Activated T-cell treated with anti-CD3 and anti-CD28 coated beads, Interleukin-2, amount 50 U/mL, for 1 hour (primary cell): ENCODE measurements at places on chromosomes 1 and 21.

DNA sequence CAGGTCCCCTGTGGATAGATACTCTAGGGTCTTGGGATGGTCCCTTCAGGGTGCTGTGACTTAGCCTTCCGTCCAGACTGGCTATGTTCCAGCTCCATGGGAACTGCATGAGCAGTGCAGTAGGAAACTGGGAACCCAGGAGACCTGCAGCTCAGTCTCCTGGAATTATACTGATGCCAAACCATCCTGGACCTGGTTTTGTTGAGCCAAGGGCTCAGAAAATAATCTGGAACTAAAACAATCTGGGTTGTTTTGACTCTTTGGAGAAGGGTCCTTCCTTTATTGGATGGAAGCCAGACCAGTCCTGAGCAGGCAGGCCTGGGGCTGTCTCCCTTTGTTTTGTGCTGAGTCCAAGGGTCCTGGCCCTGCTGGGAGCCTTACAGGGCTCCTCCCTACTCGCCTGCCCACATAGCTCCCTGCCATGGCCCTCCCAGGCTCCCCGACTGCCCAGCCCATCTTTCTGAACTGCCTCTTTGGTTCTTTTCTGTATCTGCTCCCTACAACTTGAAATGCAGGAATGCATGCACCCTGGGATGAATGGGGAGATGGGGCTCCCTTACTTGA, 1.2 kb downstream of the IPO13 start:
- no peak for DNase-seq

- no peak for DNase-seq
Observed at GRCh38 chr1:25187077-25187476, 45.2 kb downstream of the SYF2 start.

DNA sequence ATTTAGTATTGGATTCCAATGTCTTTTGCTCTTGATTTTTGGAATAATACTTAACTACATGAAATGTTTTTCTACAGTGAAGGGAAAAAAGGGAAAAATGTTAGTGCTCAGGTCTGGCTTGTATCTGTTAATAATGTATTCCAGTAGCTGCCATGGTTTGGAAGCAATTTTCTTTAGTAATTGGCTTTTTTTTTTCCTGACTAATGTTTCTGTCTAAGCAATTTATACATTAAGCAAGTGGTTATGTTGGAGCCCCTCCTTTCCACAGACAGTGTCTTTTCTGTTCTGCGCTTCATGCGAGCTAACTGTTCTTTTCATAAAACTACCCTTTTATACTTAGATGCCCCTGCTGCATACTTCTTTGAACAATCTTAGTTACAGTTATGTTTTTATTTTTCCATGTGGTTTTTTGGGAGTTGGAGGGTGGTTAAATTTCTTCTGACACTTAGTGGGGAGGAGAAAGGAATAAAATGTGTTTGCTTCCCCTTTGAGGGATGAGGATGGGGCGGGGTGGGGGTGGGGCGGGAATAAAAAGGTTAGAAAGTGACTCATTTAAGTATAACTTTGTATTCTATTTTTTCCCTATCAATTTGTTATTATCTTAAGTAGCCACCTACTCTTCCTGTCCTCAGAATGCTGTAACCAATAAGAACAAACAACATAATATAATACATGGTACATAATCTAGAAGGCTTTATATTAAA, 83.1 kb downstream of the CLIC4 start:
- no peak for DNase-seq

GRCh38 chr1:114509596-114510273, 1.3 kb downstream of the TRIM33 start:
- DNase-seq: no peak

GRCh38 chr21:31599563-31599962, 59.9 kb upstream of the SOD1 start:
- no peak for DNase-seq

GRCh38 chr21:42436914-42437313, 33.2 kb downstream of the UBASH3A start:
- no peak for DNase-seq

- DNase-seq: peak; percentile 81
Observed at GRCh38 chr1:160085686-160086455, 4.5 kb downstream of the KCNJ9 start.

DNA sequence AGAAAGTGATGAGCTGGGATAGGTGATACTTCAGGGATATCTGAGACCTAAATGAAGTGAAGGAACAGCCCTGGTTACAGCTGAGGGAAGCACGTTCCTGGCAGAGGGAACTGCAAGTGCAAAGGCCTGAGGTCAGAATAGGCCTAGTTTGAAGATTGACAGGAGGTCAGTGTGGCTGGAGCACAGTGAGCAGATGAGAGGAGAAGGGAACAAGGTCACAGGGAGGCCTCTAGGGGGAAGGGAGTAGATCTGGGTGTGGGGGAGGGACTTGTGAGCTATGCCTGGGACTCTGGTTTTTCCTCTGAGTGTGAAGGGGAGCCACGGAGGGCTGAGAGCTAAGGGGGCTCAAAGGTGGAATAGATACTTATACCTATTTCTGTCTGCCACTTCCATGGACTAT, 736.4 kb downstream of the MATN1 start:
- no peak for DNase-seq
